Left renal cortex interstitium (tissue), 4 donors: ENCODE measurements at places on chromosomes 11 and 22. TPM values are rescaled to one million over a fixed set of nuclear protein-coding genes. Genes with fewer than 3 reads are reported as not detected.

The GPR152 gene
- not detected for polyA plus RNA-seq

GRCh38 chr11:4919250-4919649 lies at the start of gene OR51G2:
TSS of gene OR51G2 (minus strand) at chr11:4919350. CDS start at chr11:4915663, 3,687 bp downstream.
- no peak for DNase-seq

- no peak for DNase-seq
Observed at GRCh38 chr11:23317816-23318215, 457.5 kb upstream of the CCDC179 start.

The OR5L1 gene
- not detected for polyA plus RNA-seq

The LRRC75B gene
- polyA plus RNA-seq, result 28.0 TPM

DNA sequence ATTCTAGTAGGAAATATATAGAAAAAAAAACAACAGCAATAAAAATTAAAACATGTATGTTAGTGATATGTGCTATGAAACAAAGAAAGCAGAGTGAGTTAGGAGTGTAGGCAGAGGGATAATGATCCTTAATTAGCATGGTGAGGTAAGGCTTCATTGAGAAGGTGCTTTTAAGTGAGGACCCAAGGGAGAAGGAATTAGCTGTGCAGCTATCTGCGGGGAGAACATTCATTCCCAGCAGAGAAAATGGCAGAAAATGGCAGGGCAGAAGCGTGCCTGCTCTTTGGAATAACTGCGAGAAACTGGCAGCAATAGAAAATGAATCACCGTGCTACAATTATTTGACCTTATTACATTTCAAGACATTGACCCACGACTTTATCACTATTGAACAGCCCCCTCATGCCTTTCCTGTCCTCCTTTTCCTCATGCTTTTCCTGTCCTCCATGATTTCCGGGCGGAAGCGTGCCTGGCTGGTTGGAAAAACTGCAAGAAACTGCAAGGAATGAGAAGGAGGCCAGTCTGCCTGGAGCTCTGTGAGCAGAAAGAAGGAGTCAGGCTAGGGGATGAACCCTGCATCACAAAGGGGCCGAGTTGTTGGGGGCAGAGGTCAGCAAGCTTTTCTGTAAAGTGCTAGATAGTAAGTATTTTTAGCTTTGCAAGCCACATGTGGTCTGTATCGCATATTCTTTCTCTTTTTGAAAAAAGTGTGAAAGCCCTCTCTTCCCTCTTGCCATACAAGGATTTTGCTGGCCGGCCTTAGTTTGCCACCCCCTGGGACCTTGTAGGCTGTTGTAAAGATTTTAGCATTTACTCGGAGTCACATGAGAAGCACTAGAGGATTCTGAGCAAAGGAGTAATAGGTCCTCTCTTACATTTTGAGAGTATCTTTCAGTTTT lies 37.1 kb upstream of the SWAP70 start:
- no peak for DNase-seq

DNA sequence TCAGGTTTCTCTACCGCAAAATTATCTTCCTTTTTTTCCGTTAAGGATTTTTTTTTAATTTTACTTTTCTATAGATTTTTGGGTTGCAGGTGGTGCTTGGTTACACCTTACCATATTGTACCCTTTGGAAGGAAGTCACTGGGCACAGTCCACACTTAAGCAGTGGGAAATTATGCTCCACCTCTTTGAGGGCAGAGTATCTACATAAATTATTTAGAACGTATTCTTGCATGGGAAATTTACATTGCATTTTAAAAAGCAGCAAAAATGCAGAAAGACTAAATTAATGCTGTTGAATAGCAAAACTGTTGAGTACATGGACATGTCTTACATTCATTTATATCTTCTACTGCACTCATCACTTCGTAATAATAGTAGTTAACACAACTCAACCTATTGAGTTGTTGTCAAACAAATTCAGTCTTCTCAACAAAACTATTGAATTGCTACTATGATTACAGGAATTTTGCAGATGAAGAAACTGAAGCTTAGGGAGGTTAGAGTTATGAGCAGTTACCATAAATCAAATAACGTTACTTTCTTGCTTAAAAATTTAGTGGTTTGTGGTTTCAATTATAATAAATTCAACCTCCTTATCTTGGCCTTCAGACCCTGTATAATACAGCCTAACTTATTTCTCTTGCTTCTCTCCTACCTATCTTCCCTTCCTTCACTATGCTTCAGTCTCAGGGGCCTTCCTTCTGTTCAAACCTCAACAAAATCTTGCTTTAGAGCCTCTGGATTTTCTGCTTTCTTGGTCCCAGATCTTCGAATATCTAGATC lies 97.4 kb upstream of the ARHGAP20 start:
- no peak for DNase-seq

The SYTL2 gene
- polyA plus RNA-seq, result 102 TPM

The KRTAP5-7 gene
- 0.25 TPM for polyA plus RNA-seq

The ARAP1 gene
- 76.5 TPM for polyA plus RNA-seq

DNA sequence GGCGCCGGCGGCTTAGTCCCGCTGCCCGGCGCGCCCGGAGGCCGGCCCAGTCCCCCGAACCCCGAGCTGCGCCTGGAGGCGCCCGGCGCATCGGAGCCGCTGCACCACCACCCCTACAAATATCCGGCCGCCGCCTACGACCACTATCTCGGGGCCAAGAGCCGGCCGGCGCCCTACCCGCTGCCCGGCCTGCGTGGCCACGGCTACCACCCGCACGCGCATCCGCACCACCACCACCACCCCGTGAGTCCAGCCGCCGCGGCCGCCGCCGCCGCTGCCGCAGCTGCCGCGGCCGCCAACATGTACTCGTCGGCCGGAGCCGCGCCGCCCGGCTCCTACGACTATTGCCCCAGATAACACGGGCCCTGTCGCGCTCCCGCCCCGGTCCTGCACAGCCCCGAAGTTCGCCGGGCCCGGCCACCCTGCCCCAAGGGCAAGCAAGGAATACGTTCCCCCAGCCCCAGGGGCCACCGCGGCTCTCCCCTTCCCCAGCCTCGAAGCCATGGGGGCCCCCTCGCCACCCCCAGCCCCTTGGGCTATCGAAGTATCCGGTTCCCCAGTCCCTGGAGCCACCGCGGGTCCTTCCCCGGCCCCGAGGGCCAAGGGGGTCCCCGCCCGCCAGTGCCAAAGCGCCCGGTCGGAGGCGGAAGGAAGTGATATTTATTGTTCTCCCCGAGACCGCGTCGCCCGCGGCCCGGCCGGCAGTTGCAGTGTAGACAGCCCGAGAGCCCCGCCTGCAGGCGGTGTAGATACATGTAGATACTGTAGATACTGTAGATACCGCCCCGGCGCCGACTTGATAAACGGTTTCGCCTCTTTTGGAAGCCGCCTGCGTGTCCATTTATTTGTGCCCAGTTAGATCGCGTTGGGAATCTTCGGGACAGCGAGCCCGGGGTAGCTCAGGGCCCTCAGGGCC lies 6.2 kb downstream of the TBX1 start:
- no peak for DNase-seq

- DNase-seq, result no peak
Observed at GRCh38 chr11:33515347-33515746, 185.3 kb downstream of the C11orf91 start.

DNA sequence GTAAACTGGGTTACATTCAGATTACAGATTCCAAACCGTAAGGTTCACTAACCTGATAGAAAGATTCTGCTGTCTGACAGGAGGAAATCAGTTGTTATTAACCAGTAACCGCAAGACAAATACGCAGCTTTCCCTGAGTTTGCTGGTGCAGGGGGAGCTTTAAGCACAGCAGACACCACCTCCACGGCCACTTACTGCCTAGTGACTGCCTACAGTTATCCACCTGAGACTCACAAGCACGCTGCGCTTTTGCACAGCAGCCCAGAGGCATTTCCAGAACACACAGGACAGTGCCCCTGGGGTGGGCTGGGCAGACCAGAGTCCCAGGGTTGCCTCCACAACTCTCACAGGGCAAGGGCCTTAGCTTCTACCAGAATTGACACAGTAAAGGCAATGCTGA lies 90.9 kb downstream of the CTTN start:
- no peak for DNase-seq

DNA sequence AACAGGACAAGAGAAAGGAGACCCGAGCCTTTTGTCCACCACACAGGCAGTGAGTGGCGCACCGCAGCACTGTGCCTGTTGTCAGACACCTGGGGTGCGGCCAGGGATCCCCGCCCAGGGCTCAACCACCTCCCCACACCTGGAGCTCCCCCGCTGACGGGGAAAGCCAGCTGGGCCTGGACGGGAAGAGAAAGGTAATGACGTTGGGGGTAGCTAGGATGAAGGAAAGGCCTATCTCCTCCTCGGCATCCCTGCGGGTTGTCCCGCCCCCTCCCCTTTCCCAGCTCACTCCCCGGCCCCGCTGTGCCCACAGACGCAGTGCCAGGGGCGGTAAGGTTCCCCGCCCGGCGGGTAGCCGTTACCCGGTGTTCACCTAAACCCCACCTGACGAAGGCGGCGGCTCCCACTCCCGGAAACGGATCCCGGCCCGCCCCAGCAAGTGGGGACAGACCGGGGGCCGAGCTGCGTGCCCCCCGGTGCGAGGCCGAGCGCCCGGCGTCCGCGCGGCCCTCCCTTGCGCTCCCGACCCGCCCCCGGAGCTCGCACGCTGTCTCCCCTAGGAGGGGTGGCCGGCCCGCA lies 495 bp downstream of the HYOU1 start:
- no peak for DNase-seq

- no peak for DNase-seq
Observed at GRCh38 chr11:33772300-33772699, 2.0 kb downstream of the FBXO3 start.

The SPCS2 gene
- 227 TPM for polyA plus RNA-seq

The SYT12 gene
- polyA plus RNA-seq, result 0.27 TPM

- no peak for DNase-seq
Observed at GRCh38 chr11:14070896-14071295, 108.4 kb downstream of the SPON1 start.

DNA sequence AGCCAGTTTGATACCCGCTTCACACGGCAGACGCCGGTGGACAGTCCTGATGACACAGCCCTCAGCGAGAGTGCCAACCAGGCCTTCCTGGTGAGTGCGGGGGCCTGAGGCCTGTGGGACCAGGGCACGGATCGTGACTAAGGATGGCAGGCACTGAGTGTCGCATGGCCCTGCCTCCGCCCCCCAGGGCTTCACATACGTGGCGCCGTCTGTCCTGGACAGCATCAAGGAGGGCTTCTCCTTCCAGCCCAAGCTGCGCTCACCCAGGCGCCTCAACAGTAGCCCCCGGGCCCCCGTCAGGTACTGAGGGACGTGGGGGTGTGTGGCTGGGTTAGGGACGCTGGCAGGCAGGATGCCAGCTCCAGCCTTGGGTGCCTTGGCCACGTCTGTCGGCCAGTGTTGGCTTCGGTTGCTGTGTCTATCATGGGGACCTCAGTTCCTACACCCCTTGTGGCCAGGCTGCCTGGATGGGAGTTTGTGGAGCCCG lies 3.0 kb downstream of the PTPRCAP start:
- no peak for DNase-seq

GRCh38 chr22:42379966-42380537 lies 52.2 kb downstream of the NFAM1 start:
- no peak for DNase-seq

- no peak for DNase-seq
Observed at GRCh38 chr11:107713009-107713408, 1.2 kb upstream of the SLN start.

The CCDC81 gene
- 0.72 TPM for polyA plus RNA-seq

- DNase-seq, result no peak
Observed at GRCh38 chr11:44960200-44960845, 9.6 kb upstream of the TP53I11 start.

GRCh38 chr11:64619811-64620380 lies 28.9 kb downstream of the SLC22A12 start:
- DNase-seq, result no peak

DNA sequence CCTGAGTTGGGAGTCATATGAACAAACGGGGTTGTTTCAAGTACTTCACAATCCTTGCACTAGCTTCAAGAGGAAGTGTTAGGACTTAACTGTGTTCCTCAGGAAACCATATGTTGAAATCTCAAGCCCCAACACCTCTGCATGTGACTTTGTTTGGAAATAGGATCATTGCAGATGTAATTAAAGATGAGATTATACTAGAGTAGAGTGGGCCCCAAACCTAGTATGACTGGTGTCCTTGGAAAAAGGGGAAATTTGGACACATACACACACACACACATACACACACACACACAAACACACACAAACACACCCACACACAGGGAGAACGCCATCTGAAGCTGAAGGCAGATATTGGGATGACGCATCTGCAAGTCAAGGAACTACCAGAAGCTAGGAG lies 6.4 kb upstream of the CEP295 start:
- no peak for DNase-seq

DNA sequence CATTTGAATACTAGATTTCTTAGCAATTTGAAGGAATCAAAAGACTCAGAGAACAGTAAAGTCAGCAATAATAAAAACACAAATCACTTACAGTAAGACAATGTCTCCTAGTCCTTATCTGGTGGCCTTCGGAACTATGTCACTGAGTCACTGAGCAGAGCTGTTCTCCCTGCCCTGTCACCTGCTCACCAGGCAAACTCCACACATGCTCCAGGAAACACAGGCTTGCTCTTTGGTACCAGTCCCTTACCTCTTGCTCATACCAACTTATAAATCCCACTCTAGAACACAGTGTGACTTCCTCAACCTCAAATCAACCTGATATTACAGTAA lies 81.1 kb upstream of the CHRM4 start:
- DNase-seq, result no peak

DNA sequence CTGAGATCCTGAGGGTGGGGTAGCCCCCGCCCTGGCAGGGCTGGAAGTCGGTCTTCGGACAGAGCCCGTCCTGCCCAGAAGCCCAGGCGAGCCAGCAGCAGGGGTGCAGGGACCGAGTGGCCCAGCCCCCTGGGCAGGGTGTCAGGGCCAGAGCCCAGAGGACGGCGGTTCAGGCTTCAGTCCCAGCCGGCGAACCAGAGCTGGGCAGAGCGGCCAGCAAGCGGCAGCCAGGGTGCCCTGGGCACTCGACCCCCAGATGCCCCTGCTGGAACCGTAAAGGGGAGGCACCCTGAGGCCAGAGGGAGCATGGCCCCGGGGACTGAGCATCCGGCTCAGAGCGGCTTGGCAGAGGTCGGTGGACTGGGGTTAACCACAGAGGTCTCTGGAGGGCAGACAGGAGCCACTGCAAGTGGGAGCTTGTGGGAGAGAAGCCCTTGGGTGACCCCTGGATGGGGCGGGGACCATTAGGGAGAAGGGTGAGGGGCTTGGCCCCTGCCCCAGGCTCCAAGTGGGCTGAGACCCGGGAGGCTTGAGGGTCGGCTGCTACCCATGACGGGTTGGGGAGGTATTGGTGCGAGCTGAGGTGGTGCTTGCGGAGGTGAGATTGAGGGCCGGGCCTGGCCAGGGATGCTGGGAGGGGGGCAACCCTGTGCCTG lies 15.9 kb downstream of the LSP1 start:
- no peak for DNase-seq

- DNase-seq, result no peak
Observed at GRCh38 chr22:38467438-38467903, 425 bp upstream of the KDELR3 start.

DNA sequence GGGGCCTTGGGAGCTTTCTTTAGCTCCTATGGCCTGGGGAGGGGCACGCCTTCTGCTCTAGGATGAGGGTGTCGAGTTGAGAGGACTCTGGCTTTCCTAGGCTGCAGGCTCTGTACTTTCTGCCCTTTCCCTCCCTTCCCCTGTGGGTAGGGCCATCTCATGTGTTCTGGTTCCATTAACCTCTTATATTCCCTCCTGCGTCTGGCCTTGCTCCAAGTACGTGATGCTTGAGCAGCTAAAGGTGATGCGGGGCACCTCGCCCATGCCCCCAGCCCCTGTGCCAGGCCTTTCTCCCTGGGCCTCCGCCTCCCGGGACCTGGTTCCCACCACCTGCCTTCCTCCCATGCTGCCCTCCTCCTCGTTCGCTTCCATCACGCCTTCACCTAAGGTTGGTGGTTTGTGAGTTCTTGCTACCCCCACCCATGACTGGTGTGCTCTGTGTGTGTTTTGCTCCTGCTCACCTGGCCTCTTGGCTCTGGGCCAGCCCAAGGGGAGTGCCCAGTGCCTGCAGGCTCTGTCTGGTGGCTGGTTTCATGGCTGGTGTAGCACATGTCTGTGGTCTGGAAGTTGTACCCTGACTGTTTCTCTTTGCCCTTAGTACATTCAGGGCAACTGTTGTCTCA lies 34.1 kb downstream of the PHLDB1 start:
- DNase-seq, result no peak
